ENCODE measurements at places on chromosomes 12 and 14.

GRCh38 chr12:70317781-70318180 lies 48.3 kb upstream of the KCNMB4 start:
- DNase-seq, result no peak

GRCh38 chr12:110934093-110934852 lies 13.9 kb upstream of the MYL2 start:
- DNase-seq, result no peak

- no peak for DNase-seq
These were observed 234.7 kb upstream of the E2F7 start for GRCh38 chr12:77299910-77300669.

- DNase-seq, result no peak
These were observed 45.8 kb downstream of the ELK3 start for GRCh38 chr12:96239711-96240635.

DNA sequence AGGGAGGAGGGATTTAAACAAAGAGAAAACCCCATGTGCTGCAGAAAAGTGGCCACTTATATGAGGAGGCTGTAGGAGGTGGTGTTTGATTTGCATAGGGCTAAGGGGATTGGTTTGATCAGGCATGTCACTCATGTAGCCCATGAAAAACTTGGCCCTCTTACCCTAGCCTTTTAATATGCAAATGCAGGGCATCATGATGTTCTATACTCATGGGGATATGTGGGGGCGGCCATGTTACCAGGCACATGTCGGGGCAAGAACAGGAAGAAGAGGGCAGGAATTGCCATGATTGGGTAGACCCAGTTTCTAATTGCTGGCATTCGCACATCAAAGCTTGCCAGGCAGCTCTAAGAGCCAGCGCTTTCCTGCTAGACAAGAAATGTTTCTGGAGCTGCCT lies 28.8 kb downstream of the KLRK1 start:
- DNase-seq, result peak; percentile 32

- no peak for DNase-seq
These were observed 194.2 kb downstream of the GXYLT1 start for GRCh38 chr12:41950455-41950854.

- DNase-seq, result peak; percentile 38
These were observed 76.4 kb upstream of the DICER1 start for GRCh38 chr14:95233702-95234241.

DNA sequence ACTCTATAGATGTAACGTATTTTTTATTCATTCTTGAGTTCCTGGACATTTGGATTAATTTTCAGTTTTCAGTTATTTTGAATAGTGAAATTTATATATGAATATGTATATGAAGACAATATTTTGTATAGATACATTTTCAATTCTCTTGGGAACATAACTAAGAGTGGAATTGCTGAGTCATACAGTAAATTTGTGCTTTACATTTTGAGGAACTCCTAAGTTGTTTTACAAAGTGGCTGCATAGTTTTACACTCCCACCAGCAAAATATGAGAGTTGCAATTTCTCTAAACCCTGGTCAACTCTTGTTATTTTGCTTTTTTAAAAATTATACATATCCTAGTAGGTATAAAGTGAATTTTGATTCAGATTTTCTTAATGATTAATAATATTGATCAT lies 1838.6 kb upstream of the SEL1L start:
- DNase-seq, result no peak

DNA sequence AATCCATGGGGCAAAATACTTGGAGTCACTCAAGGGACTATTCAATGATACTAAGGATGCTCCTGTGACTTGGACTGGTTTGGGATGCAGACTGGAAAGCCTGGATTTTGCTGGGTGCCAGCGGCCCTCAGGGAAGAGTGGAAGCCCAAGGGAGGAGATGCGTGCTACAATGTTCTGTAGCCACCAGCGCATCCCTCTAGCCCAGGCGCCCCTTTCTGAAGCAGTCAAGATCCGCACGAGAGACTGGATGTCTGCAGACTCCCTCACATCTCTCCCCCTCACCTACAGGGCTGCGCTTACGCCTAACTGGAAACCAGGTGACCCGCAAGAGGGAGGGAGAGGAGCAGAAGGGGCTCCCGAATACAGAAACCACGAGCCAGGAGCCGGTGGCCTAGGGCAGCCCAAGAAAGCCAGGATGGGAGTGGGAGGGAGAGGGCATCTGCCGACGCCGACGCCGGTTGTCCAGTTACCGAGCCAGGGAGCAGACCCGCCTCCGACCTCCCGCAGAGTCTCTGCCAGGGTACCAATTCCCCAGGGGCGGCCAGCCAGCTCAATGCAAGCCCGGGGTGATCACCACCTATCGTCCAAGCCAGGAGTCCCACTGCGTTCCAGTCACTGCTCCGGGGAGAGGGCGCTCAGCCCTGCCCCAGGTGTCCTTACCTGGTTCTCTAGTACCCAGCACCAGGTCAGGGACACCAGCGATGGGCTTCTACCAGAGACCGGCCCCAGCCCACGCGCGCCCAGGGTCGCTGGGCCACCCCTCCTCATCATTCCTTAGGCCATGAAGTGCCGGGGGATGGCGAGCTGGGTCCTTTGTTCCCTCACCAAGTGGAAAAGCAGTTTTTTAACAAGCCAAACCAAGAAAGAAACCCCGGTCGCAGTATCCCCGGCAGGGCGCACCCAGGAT lies 1.2 kb downstream of the NTN4 start:
- DNase-seq, result no peak

DNA sequence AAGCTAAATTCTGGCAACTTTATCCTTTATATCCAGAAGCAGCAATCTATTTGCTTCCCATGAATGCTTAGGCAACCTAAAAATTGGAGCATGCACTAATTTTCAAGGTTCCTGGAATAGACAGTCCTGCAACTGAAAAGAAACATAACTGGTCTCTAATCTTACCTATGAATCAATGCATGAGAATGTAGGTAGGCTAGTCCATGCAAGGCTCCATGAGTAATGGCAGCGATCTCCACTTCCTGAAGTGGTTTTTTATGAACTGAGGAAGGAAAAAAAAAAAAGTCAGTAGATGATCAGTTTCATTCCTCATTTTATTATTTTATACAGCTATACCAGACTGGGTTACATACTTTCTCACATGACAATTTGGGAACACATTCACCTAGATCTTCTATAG lies 102.0 kb downstream of the PEBP1 start:
- DNase-seq, result no peak

DNA sequence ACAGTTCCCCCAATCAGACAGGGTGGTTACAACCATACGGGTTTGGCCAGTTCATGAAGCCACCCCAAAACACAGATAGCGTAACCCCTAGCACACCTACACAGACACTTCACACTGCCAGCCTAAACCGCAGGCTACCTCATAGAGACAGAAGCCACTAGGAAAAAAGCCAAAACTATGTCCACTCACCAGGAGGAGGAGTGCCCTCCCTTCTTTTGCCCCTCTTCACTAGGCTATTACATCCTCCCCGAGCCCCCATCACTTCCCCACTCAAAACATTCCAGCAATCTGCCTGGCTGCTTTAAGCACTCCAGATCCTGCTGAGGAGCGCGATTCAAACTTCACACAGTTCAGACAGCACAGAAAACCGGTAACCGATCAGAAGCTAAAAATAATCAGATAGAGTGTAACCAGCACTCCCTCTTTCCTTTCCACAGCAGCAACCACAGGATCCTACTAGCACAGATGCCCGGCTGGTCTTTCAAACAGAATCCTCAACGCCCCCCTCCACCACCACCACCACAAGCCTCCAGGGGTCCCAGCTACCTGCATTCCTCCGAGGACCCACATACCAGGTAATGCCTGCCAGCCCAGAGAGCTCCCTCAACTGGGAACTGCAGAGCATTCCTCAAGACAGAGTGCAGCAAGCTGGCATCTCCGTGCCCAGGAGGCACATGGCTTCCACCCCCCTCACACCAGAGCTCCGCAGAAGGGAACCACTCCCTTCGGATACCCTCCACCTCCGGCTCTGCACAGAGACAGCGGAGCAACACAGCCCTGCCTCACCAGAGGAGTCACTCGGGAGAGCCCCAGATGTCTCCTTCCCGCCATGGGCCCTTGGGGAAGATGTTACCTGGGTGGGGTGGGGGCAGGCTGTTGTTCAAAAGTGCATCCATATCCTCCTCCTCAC lies 1.5 kb downstream of the CHD4 start:
- DNase-seq, result no peak

- DNase-seq, result no peak
These were observed 12.1 kb downstream of the CRADD start for GRCh38 chr12:93689076-93689834.

DNA sequence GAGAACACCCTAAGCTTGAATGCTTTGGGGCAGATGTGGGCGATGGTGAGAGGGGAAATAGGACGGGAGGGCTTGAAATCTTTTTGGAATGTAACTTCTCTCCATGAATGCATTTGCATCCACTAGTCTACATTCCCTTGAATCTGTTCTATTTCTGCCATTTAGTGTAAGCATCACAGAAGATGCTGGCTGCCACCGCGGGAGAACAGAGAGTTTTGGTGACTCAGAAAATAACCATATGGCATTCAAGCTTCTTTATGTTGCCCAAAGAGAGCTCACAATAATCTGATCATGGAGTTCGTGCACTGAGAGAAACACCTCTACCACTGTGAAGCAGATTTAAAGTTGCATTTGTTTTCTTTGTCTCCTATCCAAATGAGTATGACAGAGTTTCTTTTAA lies 52.6 kb upstream of the OTX2 start:
- no peak for DNase-seq

DNA sequence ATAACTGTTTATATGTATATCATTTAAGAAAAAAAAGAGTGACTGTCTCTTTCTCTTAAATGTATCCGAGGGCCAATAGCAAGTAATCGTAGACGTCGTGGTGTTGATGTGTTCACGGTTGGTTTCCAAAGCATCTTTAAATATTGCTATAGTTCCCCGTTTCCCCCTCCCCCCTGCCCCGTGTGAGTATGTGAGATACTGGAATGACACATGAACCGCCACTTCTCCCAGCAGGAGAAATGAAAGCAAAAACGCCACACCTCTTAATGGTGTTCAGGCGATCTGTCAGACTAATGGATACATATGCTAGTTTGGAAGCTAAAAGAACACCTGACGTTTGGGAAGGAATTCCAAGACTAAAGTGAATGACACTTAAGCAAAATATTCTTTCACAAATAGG lies 258.3 kb downstream of the FOXN3 start:
- DNase-seq, result no peak

GRCh38 chr14:100904307-100905087 lies 975 bp upstream of the RTL1 start:
- no peak for DNase-seq

DNA sequence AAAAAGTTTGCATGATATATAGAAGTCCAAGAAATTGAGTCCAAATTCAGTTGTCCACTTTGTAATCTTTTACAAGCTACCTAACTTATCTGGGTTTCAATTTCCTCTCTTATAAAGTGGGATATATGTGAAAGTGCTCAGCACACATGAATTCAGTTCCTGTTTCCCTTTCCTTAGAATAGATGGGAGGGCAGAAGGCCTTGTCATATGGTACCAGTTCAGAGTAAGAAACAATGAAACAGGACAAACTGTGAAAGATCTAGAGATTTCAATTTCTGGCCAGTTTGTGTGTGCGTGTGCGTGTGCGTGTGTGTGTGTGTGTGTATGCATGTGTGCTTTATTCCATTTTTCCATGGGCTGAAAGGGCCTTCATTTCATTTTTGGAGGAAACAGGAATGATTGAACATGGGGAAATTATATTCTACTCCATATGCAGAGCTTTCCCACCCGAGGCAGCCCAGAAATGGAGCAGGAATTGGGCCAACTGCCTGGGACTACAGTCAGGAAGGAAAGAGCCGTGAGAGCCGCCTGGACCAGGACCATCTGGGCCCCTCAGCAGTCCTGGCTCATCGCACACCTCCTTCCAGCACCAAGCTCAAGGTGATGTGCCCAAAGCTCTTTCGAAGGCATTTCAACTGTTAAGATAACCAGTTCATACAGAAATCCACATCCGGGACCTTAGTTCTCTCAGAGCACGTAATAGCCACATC lies 183.2 kb downstream of the EPS8 start:
- DNase-seq, result no peak

DNA sequence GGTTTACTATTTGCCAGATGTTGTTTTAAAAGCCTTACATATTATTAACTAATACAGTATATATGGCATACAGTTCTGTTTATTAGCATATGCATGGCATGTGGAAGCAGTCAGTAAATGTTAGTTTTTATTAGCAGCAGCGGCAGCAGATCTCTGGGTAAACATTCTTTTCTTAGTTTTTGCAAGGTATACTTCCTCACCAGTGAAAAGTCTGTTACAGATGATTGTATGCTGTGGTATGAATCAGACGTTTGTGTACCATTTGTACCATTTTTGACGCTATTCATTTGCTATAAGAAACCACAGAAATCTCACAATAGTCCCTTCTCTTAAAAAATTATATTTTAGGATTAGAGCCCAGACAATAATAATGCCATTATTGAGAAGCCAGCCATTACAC lies 17.8 kb downstream of the STK38L start:
- DNase-seq, result no peak

DNA sequence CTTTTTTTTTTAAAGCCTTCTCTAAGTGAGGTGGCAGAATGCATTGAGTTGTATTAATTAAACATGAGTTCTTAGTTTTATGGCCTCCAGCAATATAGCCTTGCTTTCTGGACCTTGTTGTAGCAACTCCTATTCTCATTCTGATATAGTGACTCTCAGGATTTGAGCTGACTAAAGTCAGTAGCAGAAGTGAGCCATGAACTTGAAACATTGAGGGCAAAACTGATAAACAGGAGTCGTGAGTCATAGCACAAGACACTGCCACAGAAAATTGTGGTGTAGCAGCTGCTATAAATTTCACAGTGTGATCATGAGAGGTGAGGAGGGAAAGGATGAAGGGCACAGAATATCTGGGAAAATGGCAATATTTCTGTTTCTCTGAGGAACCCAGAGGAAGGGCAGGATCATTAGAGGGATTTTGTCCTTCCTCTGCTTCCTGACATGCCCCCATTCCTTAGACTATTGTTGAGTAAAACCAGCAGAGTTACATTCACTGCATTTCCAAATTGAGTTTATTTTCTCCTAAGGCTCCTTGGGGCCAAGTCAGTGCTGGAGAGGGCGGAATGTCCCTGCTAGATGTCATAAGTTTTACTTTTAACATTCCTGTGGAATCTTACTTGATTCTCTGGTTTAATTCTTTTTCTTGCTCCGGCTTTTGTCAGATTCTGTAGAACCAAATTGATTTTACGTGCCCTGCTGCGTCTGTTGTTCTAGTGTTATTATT lies 7.5 kb downstream of the KLRG1 start:
- no peak for DNase-seq

DNA sequence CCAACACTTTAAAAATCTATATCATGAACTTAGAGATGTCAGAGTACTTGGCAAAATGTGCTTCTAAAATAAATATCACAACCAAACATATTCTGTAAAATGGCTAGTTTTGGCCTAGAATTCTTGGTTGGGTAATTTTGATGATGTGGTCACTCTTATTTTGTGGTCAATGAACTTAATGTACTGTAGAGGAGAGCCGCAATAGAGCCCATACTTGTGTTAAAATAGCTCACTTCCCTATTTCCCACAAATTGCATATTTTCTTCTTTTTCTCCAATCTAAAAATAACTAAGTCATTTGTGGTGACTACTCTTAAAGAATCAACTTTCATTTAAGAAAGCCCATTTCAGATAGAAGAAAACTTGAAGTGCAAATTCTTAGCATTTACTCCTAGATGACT lies 619.4 kb downstream of the CCER1 start:
- no peak for DNase-seq
